Posterior cingulate gyrus (tissue), 11 donors: ENCODE measurements at places on chromosomes 1 and 21.

- DNase-seq, result no peak
Observed at GRCh38 chr1:183180218-183180617, 5.8 kb upstream of the LAMC2 start.

GRCh38 chr1:7541629-7542028 lies 229.5 kb upstream of the VAMP3 start:
- DNase-seq, result peak; percentile 49

GRCh38 chr1:162365284-162366020 lies 11.2 kb downstream of the SPATA46 start:
- DNase-seq, result no peak

DNA sequence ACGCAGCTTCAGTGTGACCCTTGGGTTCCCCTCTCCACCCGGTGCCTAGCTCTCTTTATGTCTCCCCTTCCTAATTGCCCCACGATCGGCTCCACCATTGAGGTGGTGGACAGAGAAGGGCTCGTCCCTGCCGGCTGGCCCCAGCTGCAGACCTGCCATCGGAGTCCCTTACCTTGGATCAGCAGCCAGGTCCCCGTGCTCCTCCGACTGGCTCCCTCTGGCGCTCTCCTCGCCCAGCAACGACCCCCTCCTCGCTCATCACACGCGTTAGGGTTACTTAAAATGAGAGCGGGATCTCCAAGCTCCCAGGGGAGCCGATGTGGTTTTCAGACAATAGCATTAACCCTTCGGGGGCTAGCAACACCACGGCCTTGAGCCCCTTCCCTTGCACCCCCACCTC lies 8.1 kb upstream of the ETV3L start:
- no peak for DNase-seq

- peak; percentile 49 for DNase-seq
Observed at GRCh38 chr1:43293896-43294760, 6.7 kb upstream of the TIE1 start.

DNA sequence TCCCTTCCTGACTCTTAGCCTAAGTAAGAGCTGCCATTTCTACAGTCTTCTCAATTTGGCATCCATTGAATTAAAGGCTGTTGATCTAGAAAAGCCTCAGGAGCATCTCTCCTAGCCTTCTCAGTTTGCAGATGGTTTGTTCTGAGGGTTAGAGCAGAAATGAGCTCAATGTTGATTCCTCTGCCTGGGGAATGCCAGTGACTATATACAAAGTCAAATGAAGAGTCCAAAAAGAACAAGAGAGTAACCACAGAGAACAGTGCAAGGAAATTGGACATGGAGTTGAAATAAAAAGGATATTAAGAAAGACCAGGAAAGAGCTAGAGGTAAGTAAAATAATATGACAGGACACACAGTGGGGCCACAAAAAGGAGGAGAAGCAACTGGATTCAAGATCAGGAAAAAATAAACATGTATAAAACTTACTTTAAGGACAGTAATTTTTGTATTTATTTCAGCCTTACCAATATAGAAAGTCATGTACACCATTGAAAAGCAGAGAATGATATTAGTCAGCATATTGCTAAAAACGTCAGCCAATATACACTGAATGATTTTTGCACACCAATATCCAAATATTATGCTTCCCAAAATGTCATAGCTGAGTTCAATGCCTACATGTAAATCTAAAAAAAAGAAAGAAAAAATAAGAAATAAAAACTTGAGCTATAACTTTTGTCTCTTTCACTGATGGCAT lies 21.3 kb downstream of the SLC9C2 start:
- no peak for DNase-seq

GRCh38 chr1:199242147-199242546 lies 603.3 kb downstream of the PTPRC start:
- no peak for DNase-seq

DNA sequence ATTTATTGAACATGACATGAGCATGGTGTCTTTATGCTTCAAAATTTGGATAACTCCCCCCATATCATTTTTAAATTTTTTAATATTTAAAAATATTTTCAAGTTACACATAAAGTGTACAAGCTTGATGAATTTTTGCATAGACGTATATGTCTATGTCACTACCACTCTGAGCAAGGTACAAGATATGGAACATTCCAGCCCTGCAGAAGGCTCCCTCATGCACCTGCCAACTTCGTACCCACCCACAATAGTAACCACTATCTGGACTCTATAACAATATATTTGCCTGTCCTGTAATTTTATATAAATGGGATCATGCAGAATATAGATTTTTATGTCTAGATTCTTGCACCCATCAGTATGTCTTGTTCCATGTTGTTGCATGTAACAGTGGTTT lies 74.5 kb downstream of the CNST start:
- no peak for DNase-seq

GRCh38 chr1:84164161-84164560 lies 20.1 kb downstream of the PRKACB start:
- no peak for DNase-seq

DNA sequence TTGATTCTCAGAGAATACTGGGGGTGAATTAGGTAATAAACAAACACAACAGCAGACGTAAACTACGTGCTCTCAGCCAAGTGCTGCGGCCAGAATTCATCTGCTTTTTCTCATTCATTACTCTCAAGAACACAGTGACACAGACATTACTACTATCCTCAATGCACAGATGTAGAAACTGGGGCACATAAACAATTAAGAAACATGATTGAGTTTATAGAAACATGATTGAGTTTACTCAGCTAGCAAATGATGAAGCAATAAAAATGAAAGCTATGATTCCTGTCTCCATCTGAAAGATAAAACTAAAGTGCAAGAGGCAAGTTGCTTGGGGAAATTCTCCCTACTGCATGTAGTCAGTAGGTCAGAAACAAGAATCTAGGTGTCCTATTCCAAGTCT lies 140.5 kb downstream of the IFI44 start:
- DNase-seq, result no peak

DNA sequence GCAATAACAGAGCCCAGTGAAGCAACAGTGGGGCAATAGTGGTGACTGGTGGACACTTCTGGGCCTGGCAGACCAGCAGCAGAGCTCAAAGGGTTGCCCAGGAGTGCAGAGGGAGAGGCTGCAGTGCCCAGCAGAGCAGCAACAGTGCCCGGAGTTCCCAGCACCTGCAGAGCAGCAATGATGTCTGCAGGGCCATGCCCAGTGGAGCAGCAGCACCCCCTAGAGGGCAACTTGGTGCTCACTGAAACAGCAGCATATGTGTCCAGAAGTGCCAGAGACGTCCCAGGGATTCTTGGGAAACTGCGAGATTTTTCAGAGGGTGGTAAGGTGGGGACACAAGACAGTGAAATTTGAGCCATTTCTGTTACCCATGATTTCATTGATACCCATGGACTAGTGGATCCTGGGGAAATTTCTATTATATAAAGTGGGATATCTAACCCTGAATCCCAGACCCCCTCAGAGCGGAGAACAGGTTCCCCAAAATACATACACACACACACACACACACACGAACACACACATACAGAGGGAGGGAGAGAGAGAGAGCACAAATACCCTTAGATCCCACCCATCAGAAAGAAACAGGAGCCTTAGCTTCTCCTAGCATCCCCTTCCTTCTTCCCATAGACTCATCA lies 156.9 kb upstream of the GJB5 start:
- DNase-seq, result peak; percentile 91

DNA sequence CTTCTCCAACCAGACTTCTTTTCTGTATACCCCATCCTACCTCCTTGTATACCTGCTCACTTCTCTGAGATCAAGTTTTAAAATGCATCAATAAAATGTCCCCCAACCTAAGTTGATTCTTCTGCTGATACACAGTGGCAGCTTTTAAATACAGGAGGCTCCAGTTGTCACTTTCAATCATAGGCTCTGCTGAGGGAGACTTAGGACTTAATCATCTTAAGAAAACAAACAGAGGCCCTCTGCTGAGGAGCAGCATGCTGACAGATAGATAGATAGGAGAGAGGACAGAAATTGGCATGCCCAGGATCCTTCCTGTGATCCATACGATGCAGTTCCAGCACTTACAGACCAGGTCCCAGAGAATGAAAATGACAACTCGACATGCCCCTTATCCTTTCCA lies 311.0 kb upstream of the PROX1 start:
- DNase-seq, result no peak

GRCh38 chr1:101918277-101918676 lies 78.4 kb downstream of the OLFM3 start:
- no peak for DNase-seq

GRCh38 chr1:198107091-198107501 lies 49.7 kb upstream of the NEK7 start:
- DNase-seq, result no peak

- no peak for DNase-seq
Observed at GRCh38 chr1:12627296-12627695, 9.3 kb upstream of the DHRS3 start.

DNA sequence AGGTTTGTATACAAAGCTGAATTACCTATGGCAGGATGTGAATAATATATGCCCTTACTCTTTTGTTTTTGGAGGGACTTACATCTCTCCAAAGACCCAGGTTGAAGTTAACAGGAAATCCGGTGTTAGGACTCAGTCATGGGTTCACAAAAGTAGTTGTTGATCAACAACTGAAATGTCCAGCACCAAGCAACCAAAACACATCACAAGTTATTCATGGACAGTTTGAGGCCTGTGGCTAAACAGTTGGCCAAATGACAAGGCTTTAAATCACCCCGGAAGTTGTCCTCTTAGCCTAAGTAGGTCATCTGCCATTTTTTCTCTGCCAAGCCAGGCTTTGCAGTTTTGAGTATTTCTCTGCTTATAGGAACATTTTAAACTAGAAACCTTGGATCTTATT lies 89.9 kb downstream of the CD247 start:
- no peak for DNase-seq

DNA sequence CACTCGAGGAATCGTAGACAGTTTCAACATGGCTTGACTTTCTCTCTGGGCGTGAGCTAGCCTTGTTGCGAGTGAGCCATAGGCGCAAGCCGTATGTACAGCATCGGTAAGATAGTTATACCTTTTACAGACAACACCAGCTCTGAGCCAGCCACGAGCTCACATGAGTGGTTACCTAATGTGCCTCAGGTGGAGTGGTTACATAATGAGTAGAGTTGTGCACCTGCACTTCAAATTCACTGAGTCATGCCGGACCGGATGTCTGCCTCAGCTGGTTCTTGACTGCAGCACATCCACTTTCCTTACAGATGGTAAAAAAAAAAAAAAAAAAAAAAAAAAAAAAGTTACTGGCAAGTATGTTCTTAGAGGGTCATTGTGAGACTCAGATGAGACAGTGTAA lies 360.4 kb upstream of the NR5A2 start:
- DNase-seq, result no peak

DNA sequence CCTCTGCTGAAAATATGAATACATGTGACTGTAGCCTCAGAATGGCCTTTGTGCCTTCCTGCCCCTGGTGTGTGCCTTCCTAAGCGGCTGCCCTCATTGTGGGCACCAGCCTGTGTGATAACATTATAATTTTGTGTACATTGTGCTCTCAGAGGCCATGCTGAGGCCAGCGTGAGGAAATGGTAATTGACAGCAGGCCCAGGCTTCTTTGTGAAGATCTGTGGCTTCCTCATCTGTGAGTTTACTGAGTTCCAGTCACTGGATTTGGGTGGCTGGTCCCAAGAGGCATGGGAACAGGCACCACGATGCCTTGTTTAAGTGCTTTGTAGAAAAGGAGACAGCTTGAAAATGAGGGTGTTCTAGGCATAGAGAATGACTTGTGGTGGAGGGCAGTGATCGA lies 389.3 kb downstream of the OMA1 start:
- no peak for DNase-seq

- no peak for DNase-seq
Observed at GRCh38 chr1:56975446-56975845, 9.6 kb upstream of the C8B start.

GRCh38 chr1:66519992-66520391 lies 14.0 kb upstream of the SGIP1 start:
- no peak for DNase-seq
